ENCODE measurements at places on chromosomes 16 and 17. TPM values are rescaled to one million over a fixed set of nuclear protein-coding genes. Genes with fewer than 3 reads are reported as not detected.

The MAP2K6 gene
- 39.9 TPM for total RNA-seq

The P2RX1 gene
- total RNA-seq = not detected

The CCL17 gene
- not detected for total RNA-seq

The SMIM36 gene
- total RNA-seq = not detected

The AIPL1 gene
- not detected for total RNA-seq

The IRX5 gene
- 0.16 TPM for total RNA-seq

The GSG1L gene
- 2.0 TPM for total RNA-seq

The WRAP53 gene
- total RNA-seq = 9.5 TPM

The CCT6B gene
- total RNA-seq = 2.3 TPM

The TNFRSF13B gene
- total RNA-seq = not detected

The SAMD14 gene
- total RNA-seq = 21.5 TPM

The HASPIN gene
- total RNA-seq = 0.62 TPM

The SPN gene
- total RNA-seq = 0.16 TPM

The PDE6G gene
- not detected for total RNA-seq

The CDH5 gene
- 5.6 TPM for total RNA-seq

The ALOX12 gene
- total RNA-seq = not detected

The EME2 gene
- 6.9 TPM for total RNA-seq

The KRT16 gene
- total RNA-seq = not detected

The KRTAP9-2 gene
- total RNA-seq = not detected

The SCARF1 gene
- total RNA-seq = 3.9 TPM
